ENCODE measurements at places on chromosomes 16 and 17.

GRCh38 chr16:6751191-6751590, 581.5 kb upstream of the RBFOX1 start:
- DNase-seq, result no peak

DNA sequence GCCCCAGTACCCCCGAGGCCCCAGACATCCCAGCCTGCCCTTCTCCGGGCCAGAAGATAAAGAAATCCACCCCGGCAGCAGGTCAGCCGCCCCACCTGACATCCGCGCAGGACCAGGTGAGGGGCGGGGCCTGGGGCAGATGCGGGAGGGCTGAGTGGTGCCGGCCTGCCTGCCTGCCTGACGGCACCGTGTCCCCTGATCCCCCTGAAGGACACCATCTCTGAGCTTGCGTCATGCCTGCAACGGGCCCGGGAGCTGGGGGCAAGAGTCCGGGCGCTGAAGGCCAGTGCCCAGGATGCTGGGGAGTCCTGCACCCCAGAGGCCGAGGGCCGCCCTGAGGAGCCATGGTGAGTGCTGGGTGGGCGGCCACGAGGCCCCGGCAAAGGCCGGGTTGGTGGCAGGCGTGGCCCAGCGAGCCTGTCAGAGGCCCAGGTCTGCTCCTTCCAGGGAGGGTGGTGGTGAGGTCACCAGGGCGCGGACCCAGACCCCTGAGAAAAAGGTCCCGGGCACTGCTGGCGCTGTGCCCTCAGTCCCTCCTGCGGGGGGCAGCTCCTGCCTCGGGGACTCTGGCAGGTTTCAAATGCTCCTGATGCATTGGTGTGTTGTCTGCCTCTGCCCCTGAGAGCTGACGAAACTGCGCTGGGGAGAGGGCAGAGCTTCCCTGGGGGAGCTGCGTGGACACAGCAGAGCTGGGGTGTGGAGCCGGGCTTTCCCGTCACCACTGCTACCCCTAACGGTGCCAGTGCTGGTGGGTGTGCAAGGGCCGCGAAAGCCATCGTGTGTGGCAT, 1.2 kb downstream of the CDT1 start:
- no peak for DNase-seq

GRCh38 chr16:81996664-81997509, 14.4 kb downstream of the SDR42E1 start:
- DNase-seq, result no peak

GRCh38 chr17:46192189-46192438, 1.1 kb downstream of the KANSL1 start:
- DNase-seq, result no peak

DNA sequence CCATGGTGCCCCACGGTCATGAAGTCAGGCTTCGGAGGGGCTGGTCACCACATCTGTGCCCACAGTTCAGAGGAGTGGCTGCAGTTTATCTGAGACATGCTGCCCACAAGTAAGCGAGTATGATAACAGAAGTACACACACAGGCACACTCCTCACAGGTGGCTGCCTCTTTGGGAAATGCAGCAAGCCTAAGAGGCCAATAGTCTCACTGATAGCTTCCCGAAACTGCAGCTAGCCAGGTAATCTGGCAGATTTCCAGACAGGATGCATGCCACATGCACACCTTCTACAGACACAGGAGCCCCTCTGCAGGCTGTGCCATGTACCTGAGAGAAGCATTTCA, 12.6 kb upstream of the GFOD2 start:
- DNase-seq, result no peak

- DNase-seq, result no peak
These were observed 4.6 kb downstream of the ANKRD13B start for GRCh38 chr17:29597361-29598172.

DNA sequence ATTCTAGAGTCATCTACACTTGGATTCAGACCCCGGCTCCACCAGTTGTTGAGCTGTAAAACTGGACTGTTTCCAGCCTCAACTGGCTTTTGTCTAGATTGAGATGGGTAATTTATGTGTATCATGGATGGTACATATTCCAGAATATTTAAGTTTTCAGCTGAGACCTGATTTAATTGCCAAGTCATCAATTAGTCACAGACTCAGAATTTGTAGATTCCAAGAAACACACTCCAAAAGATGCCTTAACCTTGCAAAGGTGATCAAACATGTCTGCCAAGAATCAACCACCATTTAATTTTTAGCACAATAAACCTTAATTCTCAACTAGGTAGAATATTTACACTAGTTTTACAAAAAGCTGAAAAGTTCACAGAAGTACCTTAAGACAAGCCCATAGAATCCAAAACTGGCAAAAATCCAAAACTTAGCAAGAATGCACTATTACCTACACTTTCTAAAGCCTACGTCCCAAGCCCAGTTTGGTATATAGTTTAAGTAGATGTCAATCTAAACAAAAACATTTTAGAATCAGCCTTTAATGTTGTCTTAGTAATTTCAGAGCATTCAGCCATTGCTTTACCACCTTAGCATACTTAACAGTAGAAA, 17.7 kb downstream of the SIAH1 start:
- DNase-seq, result no peak

GRCh38 chr16:56988948-56989945, at the start of gene NLRC5:
NLRC5 (plus strand) TSS chr16:56989557; CDS start chr16:57020713, 31,156 bp downstream.
- DNase-seq, result peak; percentile 92

GRCh38 chr17:78581304-78581703, 4.1 kb upstream of the DNAH17 start:
- no peak for DNase-seq

- no peak for DNase-seq
These were observed 10.6 kb downstream of the GTF3C1 start for GRCh38 chr16:27539120-27539519.

DNA sequence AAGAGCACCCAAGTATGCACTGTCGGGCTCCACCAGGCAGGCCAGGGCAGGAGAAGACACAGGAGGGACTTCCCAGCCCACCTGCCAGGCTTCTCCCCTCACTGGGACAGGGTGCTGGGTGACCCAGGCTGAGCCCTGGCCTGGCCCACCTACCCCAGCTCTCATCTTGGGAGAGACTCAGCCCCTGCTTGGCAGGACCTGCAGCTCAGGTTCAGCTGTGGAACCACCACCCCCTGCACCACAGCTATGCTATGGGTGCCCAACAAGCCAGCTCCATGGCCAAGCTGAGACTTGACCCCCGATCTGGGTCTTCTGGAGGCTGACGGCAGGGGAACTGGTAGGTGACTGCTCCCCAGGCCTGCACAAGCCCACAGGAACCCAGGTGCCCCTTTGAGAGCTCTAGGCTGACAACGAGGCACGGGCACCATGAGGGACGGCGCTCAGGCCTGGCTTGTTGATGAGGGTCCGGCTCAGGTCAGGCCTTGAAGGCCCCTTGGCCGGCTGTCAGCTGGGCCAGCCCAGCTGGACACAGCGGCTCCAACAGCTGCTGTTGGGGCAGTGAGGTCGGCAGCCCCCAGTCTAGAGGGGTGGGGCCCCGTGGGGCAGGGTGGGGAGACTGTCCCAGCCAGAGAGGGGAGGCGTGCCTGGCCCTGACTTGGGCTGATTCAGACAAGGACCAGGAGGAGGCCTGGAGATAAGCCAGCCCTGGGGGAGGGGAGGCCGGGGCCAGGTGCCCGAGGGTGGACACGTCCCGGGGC, 4.6 kb downstream of the RPUSD1 start:
- no peak for DNase-seq

- DNase-seq, result no peak
These were observed 34.4 kb downstream of the SLC7A5 start for GRCh38 chr16:87834668-87835473.
